Immature natural killer cell (primary cell): ENCODE measurements at places on chromosomes 7 and 10.

DNA sequence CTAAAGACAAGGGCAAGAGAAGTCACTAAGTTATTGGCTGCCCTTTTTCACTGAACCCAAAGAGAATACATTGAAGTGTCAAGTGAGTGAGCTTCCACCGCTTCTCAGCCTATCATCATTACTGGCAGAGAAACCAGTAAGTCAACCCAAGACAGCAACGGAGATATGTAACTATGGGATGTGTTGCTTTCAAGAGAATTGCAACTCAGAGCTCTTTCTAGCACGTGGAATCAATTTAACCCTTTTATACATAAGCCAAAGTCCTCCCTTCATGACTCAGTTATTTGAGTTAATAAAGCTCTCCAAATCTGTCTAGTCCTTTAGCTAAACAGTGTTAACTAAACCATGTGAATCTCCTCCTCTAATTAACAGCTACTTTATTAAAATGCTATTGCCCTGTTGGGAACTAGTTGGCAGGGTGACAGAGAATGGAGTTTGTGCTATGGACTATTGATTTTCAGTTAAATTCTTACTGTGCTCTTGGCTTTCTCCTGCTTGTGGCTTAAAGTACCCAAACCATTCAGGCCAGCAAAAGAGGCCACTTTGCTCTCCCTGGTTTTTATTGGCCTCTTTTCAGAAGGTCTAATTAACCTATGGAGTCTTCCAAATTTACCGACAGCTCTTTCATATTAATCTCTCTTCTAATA is 287.7 kb downstream of the NRG3 start:
- no peak for DNase-seq

- DNase-seq = no peak
Observed at GRCh38 chr7:137996386-137996851, 5.5 kb downstream of the CREB3L2 start.

GRCh38 chr7:17939211-17939605 is 1.1 kb downstream of the SNX13 start:
- DNase-seq = no peak

DNA sequence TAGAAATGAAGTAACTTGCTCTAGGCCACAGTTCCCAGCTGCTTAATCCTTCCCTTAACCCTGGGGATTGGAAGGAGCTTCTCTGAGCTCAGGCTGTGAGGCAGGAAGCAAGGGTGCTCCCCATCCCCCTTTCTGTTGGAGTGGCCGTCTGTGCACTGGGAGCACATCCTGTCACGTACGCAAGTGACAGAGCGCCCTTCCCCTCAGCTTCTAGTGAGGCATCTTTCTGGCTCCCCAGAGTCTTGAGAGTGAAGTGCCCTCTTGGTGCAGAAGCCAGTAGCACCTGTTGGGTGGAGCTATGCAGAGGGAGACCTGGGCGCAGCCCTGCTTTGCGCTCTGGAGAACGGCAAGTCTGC is 47.8 kb downstream of the SHH start:
- peak; percentile 39 for DNase-seq

DNA sequence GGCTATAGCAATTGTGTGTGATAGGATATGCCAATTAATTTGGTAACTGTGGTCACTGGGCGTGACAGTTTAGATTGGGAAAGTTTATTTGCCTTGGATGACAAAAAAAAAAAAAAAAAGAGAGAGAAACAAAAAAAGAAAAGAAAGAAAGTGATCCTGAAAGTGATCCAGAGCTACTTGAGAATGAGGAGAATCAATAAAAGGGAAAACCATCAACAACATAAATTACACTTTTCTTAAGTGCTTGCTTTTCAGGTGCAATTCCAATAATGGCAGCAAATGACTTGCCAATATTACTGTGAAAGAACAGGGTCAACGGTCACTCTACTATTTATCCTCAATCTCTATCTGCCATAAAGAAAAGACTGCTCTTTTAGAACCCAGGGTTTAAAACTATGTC is 191.8 kb upstream of the SEMA3C start:
- DNase-seq = no peak

GRCh38 chr7:132872034-132872433 is 209.9 kb downstream of the CHCHD3 start:
- no peak for DNase-seq

DNA sequence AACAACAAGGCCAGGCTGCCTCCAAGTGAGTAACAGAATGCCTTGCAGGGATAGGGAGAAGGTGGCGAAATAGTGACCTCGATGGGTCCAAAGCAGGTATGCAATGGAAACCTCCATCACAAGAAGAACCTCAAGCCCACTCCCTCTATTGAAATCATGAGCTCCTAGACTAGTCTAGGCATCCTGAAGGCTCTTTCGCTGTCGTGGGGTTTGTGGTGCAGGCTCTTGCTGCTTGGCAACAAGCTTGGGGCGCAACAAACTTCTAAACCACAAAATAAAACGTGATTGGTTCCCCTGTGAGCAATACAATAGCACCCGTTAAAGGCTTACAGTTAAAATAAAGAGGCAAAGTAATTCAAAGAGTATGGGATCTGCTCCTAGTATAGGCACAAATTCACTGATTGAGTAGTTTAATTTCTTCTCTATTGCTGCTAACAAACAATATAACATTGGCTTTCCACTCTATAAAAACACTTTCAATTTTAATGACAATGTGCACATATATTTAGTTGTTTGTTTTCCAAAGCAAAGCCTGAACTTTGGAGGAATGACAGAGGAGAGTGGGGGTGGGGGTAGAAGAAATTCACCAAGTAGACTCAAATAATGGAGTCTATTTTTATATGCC is 64.1 kb downstream of the C10orf67 start:
- no peak for DNase-seq

GRCh38 chr10:73979809-73980433 is 18.0 kb upstream of the VCL start:
- no peak for DNase-seq

- peak; percentile 31 for DNase-seq
Observed at GRCh38 chr7:64618785-64619456, 47.0 kb upstream of the ZNF107 start.

- DNase-seq = no peak
Observed at GRCh38 chr7:154862153-154862791, 140.7 kb downstream of the PAXIP1 start.

DNA sequence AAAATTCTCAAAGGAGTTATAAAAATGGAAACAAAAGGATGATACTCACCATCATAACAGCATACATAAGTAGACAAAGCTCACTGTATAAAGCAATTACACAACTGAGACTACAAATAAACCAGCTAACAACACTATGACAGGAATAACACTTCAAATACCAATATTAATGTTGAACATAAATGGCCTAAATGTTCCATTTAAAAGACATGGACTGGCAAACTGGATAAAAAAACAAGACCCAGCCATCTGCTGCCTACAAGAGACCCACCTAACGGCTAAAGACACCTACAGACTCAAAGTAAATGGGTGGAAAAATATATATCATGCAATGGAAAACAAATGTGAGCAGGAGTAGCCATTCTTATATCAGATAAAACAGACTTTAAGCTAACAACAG is 69.2 kb upstream of the DDC start:
- no peak for DNase-seq
